H9 (cell line): ENCODE measurements at places on chromosomes 2 and 18. TPM values are rescaled to one million over a fixed set of nuclear protein-coding genes. Genes with fewer than 3 reads are reported as not detected.
A peak's percentile ranks its signal among the peaks of the same experiment; 100 is the strongest.

DNA sequence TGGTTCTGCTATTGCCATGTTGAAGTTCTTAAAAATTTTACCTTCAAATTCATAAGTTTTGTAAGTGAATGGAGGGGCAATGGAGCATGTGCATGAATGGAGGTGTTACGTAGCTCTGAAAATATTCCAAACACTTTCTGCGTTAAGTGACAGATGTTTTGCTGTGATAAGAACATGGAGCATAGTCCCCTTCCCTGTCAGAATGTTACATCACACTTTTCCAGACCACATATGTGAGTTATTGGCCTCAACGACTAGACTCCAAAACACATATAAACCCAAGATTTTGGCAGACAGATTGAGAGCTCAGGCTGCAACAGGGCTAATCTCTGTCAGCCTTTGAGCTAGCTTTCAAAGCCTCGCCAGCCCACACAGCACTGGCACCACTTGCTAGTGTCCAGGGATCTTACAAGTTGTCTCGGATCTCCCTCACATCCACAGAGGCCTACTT, 27.2 kb upstream of the MFSD6 start:
- no peak overlapping the region for H3K4me3 ChIP-seq
- no peaks in the 10 kb centered on the region for H3K27me3 ChIP-seq
- DNase-seq, result no peak
- H3K36me3 ChIP-seq, result no peaks in the 10 kb centered on the region
- H3K4me1 ChIP-seq, result no peaks in the 10 kb centered on the region

GRCh38 chr18:3760741-3761140, 310.8 kb downstream of the TGIF1 start:
- no peaks in the 10 kb centered on the region for H3K27me3 ChIP-seq
- no peaks in the 10 kb centered on the region for H3K4me1 ChIP-seq
- H3K36me3 ChIP-seq, result peaks cover 17% of the 10 kb centered on the region
- DNase-seq, result no peak
- H3K4me3 ChIP-seq, result no peak overlapping the region

GRCh38 chr2:26911911-26912861, 58.3 kb upstream of the MAPRE3 start:
- peak; percentile 64 for DNase-seq
- peaks cover 2% of the 10 kb centered on the region; the same call in 1 of the 2 replicates for H3K4me1 ChIP-seq
- H3K36me3 ChIP-seq, result no peaks in the 10 kb centered on the region
- peak overlapping the region; percentile 35; the same call in 1 of the 2 replicates for H3K4me3 ChIP-seq
- H3K27me3 ChIP-seq, result no peaks in the 10 kb centered on the region

GRCh38 chr2:105834931-105835330, 90.2 kb downstream of the NCK2 start:
- H3K36me3 ChIP-seq, result peaks cover 5% of the 10 kb centered on the region
- H3K4me1 ChIP-seq, result peaks cover 2% of the 10 kb centered on the region; the same call in 1 of the 2 replicates
- DNase-seq, result no peak
- no peaks in the 10 kb centered on the region for H3K27me3 ChIP-seq

DNA sequence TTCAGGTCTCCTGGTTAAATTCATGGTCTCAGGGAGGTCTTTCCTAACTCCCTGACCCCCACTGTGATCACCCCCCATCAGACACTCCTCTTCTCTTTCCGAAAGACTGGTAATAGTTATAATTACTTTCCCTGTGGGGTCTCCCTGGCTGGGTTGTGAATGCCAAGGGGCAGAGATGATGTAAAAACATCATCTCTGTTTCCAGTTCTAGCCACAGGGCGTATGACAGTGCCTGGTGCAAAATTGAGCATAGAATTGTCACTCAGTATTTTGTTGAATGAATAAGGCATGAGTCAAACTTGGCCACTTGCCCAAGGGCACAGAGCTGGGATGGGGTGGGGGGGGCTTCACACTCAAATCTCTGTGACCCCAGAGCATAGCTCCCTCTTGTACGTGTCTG, 65.2 kb downstream of the LTBP1 start:
- H3K36me3 ChIP-seq, result no peaks in the 10 kb centered on the region
- H3K27ac ChIP-seq, result no peak overlapping the region
- no peak for DNase-seq

SERPINB11 gene
- total RNA-seq, result not detected in 2 replicates

DNA sequence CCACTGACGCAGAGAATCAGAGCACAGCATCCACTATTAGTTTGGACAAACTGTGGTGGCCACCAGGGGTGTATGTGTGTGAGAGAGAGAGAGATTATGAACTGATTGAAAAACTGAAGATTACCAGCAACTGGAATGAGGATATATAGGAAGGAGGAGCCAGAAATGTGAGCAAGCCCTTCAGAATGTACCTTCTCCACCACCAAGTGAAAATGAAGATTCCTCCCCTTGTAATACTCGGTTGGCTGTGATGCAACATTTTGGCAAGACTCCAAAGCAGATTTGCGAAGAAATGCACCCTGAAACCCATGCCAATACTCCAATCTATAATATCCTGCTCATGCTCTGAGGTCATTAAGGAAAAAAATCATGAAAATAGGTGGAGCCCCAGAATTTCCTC, 121.2 kb upstream of the SLC35G4 start:
- H3K27ac ChIP-seq, result no peak overlapping the region
- no peak overlapping the region for H3K4me3 ChIP-seq
- DNase-seq, result no peak
- H3K27me3 ChIP-seq, result no peaks in the 10 kb centered on the region

TSPYL6 gene
- total RNA-seq, result not detected in 2 replicates

DNA sequence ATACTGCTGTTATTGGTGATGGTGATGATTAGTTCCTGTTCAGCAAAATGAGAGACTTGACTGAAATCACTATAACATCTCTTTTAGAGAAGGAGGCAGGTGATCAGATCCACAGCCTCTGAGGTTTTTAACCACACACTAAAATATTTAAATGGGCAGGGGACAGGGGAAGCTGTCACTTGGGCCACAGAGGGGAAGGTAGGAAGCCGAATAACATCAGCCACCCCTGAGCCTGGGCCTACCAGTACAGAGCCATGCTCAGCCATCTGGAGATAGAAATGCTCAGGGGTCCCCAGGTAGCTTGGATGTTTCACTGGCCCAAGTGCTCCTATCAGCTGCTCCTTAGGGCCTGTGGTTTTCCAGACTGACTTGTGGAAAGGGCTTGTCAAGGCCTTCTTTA, 122.3 kb downstream of the MRO start:
- no peaks in the 10 kb centered on the region for H3K36me3 ChIP-seq
- DNase-seq, result no peak
- peaks cover 8% of the 10 kb centered on the region; the same call in 1 of the 2 replicates for H3K4me1 ChIP-seq
- no peak overlapping the region for H3K4me3 ChIP-seq
- no peaks in the 10 kb centered on the region for H3K27me3 ChIP-seq
- no peak overlapping the region for H3K27ac ChIP-seq

DNA sequence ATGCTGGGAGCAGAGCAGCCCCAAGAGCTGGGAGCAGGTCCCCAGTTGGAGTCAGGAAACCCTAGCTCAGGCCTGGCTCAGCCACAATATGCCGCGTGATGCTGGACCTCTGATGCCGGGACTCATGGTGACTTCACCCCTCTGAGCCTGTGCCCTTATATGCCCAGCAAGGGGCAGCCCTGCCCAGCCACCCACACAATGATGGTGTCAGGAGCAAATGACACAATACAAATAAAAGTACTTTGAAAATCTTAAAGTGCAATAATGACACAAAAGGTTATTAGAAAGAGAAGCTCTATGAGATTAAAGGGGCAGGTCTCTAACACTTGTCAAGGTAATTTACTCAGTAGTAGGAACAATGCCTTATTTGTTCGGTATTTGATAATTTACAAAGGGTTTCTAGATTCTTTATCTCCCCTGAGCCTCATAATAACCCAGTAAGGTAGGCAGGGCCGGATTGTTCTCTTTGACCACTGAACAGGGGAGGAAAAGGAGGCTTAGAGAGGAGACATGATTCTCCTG, 18.3 kb upstream of the KIF3C start:
- no peak overlapping the region for H3K27ac ChIP-seq
- H3K27me3 ChIP-seq, result no peaks in the 10 kb centered on the region
- no peaks in the 10 kb centered on the region for H3K4me1 ChIP-seq

- no peak overlapping the region for H3K27ac ChIP-seq
- no peaks in the 10 kb centered on the region for H3K27me3 ChIP-seq
- peak; percentile 30 for DNase-seq
- H3K36me3 ChIP-seq, result no peaks in the 10 kb centered on the region; the same call in 1 of the 3 replicates
- no peak overlapping the region for H3K4me3 ChIP-seq
Observed at GRCh38 chr2:3107567-3107966, 270.1 kb downstream of the EIPR1 start.

GRCh38 chr2:11071211-11071610, 84.1 kb upstream of the SLC66A3 start:
- peak; percentile 58 for DNase-seq
- H3K27me3 ChIP-seq, result no peaks in the 10 kb centered on the region
- H3K27ac ChIP-seq, result no peak overlapping the region
- 0 out of 2 replicates have a peak, but pooled peaks cover 3% of the 10 kb centered on the region for H3K4me1 ChIP-seq
- no peaks in the 10 kb centered on the region for H3K36me3 ChIP-seq

GRCh38 chr2:12960671-12961070, 243.9 kb downstream of the TRIB2 start:
- no peaks in the 10 kb centered on the region for H3K27me3 ChIP-seq
- no peak overlapping the region for H3K4me3 ChIP-seq
- DNase-seq, result no peak

CYP27A1 gene
- 3.1 and 3.4 TPM in 2 replicates for total RNA-seq

DNA sequence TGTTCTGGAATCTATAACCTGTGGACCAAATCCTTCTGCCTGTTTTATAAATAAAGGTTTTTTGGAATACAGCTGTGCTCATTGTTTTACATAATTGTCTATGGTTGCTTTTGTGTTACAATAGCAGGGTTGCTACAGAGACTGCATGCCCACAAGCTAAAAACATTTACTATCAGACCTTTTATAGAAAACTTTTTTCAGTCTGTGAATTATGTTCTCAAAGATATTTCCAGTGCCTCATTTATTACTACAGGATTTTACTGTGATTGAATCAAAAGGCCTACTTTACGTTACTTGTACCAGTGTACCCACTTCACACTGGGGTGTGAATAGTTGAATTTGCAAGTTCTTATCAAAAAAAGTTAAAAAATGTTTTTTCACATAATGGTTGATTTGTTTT, 7.0 kb downstream of the KIAA1328 start:
- H3K27ac ChIP-seq, result no peak overlapping the region
- no peak for DNase-seq
- H3K4me3 ChIP-seq, result no peak overlapping the region
- H3K27me3 ChIP-seq, result no peaks in the 10 kb centered on the region
- H3K4me1 ChIP-seq, result no peaks in the 10 kb centered on the region

GRCh38 chr18:8517276-8517675, 92.0 kb upstream of the RAB12 start:
- peaks cover 6% of the 10 kb centered on the region for H3K36me3 ChIP-seq
- no peak overlapping the region for H3K27ac ChIP-seq
- no peak overlapping the region for H3K4me3 ChIP-seq
- no peaks in the 10 kb centered on the region for H3K27me3 ChIP-seq
- no peaks in the 10 kb centered on the region for H3K4me1 ChIP-seq
- no peak for DNase-seq

DNA sequence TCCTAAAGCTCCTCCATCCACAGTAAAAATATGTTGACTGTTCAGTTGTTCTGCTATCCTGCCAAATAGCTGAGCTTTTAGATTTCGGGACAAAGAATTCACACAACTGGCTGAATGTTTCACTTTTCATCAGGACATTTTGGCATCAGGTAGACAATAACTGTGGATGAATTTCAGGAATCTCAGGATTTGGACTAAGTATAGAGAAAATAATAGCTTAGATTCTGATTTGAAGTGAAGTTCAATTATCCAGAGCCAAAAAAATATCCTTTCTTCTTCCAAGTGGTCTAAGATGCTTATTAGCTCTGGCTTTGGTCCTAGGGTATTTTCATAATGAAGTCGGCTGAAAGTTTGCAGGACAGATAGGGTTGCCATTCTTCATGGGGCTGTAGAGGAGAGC, 16.1 kb downstream of the KCNE4 start:
- no peaks in the 10 kb centered on the region for H3K4me1 ChIP-seq
- no peak overlapping the region for H3K4me3 ChIP-seq
- H3K36me3 ChIP-seq, result no peaks in the 10 kb centered on the region

DNA sequence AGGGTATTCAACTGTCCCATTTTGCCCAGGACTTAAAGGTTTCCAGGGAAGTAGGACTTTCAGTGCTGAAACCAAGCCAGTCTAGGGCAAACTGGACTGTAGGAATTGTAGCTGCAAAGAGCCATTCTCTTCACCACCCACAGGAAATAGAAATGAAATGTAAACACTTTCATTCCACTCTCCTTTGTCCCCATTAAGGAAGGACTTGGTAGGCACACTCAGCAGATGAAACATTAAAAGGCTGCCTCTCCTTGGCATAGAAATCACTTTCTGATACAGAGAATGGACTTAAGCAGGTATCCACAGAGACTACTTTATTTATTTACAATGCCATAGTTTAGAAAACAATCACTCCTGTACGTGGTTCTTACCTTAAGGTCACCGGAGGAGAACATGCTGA, 102.9 kb upstream of the CCDC195 start:
- no peak for DNase-seq
- H3K27me3 ChIP-seq, result no peaks in the 10 kb centered on the region
- H3K4me3 ChIP-seq, result no peak overlapping the region

- H3K4me3 ChIP-seq, result peak overlapping the region; percentile 94
- peaks cover 9% of the 10 kb centered on the region for H3K4me1 ChIP-seq
- H3K27ac ChIP-seq, result no peak overlapping the region
- H3K27me3 ChIP-seq, result no peaks in the 10 kb centered on the region
- peak; percentile 81 for DNase-seq
Observed at GRCh38 chr2:15939556-15939853, 845 bp upstream of the MYCN start.

- peaks cover 9% of the 10 kb centered on the region; the same call in 1 of the 2 replicates for H3K36me3 ChIP-seq
- no peak overlapping the region for H3K27ac ChIP-seq
- DNase-seq, result no peak
- H3K4me3 ChIP-seq, result no peak overlapping the region
- H3K4me1 ChIP-seq, result no peaks in the 10 kb centered on the region
Observed at GRCh38 chr2:239648607-239649006, 247.8 kb upstream of the HDAC4 start.

GRCh38 chr2:203824057-203824456, 43.5 kb upstream of the CTLA4 start:
- DNase-seq, result no peak
- no peaks in the 10 kb centered on the region; the same call in 1 of the 2 replicates for H3K36me3 ChIP-seq
- H3K27ac ChIP-seq, result no peak overlapping the region
- no peaks in the 10 kb centered on the region for H3K27me3 ChIP-seq

AQP12B gene
- total RNA-seq, result not detected in 2 replicates

ATOH8 gene
- total RNA-seq, result 0.20 and 0.22 TPM in 2 replicates

MYCN gene
- total RNA-seq, result 100.0 and 105 TPM in 2 replicates
